Activated CD4-positive, alpha-beta T cell treated with anti-CD3 and anti-CD28 coated beads for 36 hours (primary cell): ENCODE measurements at places on chromosomes 5 and 9. TPM values are rescaled to one million over a fixed set of nuclear protein-coding genes. Genes with fewer than 3 reads are reported as not detected.

The ZNG1C gene
- 37.3 TPM for total RNA-seq

The IRX2 gene
- total RNA-seq, result not detected

The MYOT gene
- total RNA-seq, result not detected

The RPL12 gene
- 2,735 TPM for total RNA-seq

The ADAMTS13 gene
- 2.5 TPM for total RNA-seq

The CDC42SE2 gene
- 99.6 TPM for total RNA-seq

The NR2F1-AS1 gene
- total RNA-seq, result not detected

The IFNA13 gene
- not detected for total RNA-seq

DNA sequence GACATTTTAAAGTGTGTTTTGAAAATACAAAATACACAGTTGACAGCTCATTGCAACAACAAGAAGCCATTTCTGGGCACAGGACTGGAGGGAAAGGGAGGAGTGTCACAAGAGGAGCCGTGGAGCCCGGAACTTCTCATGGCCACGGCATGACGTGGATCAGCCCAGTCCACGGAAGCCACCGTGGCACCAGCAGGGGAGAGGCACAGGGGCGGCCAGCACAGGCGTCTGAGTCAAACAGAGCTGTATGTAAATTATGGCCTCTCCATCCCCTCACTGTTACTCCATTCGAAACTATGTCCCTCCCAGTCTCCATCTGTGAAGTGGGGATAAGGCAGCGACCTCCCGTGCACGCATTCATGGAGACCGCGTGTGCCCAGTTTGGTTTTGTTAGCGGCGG is 165.6 kb upstream of the IRX2 start:
- no peak overlapping the region for H3K27ac ChIP-seq
- no peaks in the 10 kb centered on the region for H3K4me1 ChIP-seq
- H3K27me3 ChIP-seq, result peaks cover 3% of the 10 kb centered on the region
- no peak overlapping the region for H3K4me3 ChIP-seq
- peaks cover 2% of the 10 kb centered on the region for H3K36me3 ChIP-seq

- H3K4me1 ChIP-seq, result no peaks in the 10 kb centered on the region
- DNase-seq, result no peak
- no peaks in the 10 kb centered on the region for H3K27me3 ChIP-seq
- no peak overlapping the region for H3K27ac ChIP-seq
- H3K36me3 ChIP-seq, result no peaks in the 10 kb centered on the region
- H3K4me3 ChIP-seq, result no peak overlapping the region
Measured at GRCh38 chr9:12194731-12195130, 498.5 kb upstream of the TYRP1 start.

GRCh38 chr5:66642538-66642937 is 46.3 kb downstream of the MAST4 start:
- H3K27ac ChIP-seq, result no peak overlapping the region
- no peak for DNase-seq
- no peak overlapping the region for H3K4me3 ChIP-seq
- H3K4me1 ChIP-seq, result no peaks in the 10 kb centered on the region

DNA sequence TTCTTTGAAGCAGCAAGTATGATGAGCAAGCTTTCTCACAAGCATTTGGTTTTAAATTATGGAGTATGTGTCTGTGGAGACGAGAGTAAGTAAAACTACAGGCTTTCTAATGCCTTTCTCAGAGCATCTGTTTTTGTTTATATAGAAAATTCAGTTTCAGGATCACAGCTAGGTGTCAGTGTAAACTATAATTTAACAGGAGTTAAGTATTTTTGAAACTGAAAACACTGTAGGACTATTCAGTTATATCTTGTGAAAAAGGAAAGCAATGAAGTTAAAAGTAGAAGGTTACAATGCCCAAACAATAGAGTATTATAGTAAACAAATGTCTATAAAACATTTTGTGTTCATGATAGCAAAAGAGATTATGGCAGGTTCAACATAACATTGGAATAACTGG is 88.6 kb downstream of the JAK2 start:
- H3K27ac ChIP-seq, result no peak overlapping the region
- H3K36me3 ChIP-seq, result peaks cover 42% of the 10 kb centered on the region

DNA sequence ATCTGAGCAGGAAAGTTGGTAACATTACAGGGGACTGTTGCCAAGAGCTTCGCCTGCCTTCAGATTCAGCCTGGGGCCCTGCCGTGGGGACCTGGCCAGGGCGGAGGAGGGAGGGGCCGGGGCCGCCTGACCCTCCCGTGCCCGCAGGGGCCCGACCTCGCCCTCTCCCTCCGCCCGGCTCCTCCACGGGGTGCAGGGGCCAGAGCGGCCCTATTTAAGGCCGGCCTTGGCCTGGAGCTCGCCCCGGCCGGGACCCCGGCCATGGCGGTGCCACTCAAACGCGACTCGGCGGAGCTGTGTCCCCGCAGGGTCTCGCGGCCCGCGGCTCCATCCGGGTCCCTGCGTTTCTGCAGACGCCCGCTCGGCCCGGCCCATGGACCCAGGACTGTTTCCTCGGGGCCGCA is 757 bp downstream of the TMEM250 start:
- peaks cover 10% of the 10 kb centered on the region for H3K36me3 ChIP-seq
- peak overlapping the region; percentile 77 for H3K4me3 ChIP-seq
- no peak for DNase-seq
- peak overlapping the region; percentile 83 for H3K27ac ChIP-seq
- peaks cover 27% of the 10 kb centered on the region for H3K4me1 ChIP-seq

GRCh38 chr9:96612966-96613589 is 6.6 kb downstream of the CDC14B start:
- H3K4me3 ChIP-seq, result no peak overlapping the region
- peaks cover 1% of the 10 kb centered on the region for H3K4me1 ChIP-seq
- H3K27ac ChIP-seq, result no peak overlapping the region

DNA sequence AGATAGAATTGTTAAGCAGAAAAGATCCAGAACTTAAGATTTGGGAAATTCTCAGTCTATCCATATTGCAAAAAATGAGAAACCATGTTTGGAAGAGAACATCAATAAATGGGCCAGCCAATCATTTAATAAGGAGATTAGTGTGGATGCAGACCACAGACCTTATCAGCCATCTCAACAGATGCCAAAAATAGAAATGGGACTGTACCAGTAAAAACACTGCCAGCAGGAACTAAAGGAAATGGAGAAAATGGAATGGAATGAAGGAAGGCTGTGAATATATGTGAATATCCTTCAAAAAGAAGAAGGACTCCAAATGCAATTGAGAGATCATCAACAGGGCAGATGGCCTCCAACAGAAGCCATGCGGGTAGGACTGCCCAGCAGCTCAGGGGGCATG is 52.7 kb upstream of the ZNF618 start:
- no peak overlapping the region for H3K27ac ChIP-seq
- no peak for DNase-seq
- H3K36me3 ChIP-seq, result no peaks in the 10 kb centered on the region
- H3K4me3 ChIP-seq, result no peak overlapping the region

DNA sequence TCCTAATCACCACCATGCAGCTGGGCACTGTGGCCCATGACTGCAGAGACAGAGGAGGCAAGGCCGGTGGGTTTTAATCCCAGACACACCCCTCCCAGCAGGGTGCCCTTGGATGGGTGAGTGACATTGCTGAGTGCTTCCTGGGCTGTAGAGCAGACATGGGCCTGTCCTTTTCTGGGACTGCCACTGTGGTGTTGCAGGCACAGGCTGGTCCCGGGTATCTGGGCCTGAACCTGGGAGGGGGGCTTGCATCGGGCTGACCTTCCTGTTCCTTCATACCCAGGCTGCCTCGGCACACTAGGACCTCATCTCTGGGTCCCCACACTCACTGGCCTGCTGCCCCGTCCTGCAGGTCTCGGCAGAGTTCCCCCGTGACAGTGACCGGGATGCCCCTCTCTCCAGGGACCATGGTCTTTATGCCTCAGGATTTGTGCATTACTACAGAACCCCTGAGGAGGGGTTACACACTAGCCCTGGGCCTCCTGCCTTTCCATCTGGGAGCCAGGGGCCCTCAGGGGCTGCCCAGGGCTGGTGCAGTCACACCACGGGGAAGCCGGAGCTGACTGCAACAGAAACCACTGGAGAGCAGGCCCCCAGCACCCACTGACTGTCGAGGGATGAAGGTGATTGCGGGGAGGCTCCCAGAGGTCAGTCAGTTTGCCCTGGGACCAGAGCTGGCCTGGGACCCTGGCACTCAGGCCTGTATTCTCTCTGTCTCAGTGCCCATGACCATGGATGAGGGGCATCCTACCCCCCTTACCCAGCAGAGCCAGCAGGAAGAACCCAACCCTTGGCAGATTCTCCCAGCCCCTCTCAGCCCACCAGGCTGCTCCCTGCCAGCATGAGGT is 8.9 kb upstream of the SLC25A48 start:
- H3K27ac ChIP-seq, result no peak overlapping the region
- H3K4me1 ChIP-seq, result no peaks in the 10 kb centered on the region
- no peak for DNase-seq
- H3K27me3 ChIP-seq, result peaks cover 16% of the 10 kb centered on the region
- no peaks in the 10 kb centered on the region for H3K36me3 ChIP-seq

GRCh38 chr5:135632798-135633197 is 54.0 kb upstream of the CXCL14 start:
- H3K4me3 ChIP-seq, result no peak overlapping the region
- DNase-seq, result no peak
- H3K4me1 ChIP-seq, result no peaks in the 10 kb centered on the region
- no peak overlapping the region for H3K27ac ChIP-seq
- peaks cover 13% of the 10 kb centered on the region for H3K27me3 ChIP-seq
- no peaks in the 10 kb centered on the region for H3K36me3 ChIP-seq

DNA sequence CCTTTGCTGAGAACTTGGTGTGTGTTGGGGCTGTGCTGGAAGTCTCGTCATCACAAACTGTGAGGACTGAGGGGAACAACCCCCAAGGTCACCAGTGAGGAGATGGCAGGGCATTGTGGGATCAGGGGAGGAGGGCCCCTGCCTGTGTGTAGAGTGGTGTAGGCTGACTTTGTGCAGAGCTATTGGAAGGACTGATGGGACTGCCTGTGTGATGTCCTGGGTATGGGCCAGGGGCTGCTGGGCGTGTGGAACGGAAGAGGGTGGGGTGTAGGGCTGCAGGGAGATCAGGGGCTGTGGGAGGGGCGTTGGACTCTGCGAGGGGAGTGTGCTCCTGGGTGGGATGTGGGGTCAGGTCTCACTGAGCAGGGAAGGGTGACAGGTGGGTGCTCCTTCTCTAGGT is 3.6 kb downstream of the WNK2 start:
- H3K27ac ChIP-seq, result no peak overlapping the region
- no peaks in the 10 kb centered on the region for H3K36me3 ChIP-seq
- H3K27me3 ChIP-seq, result peaks cover 13% of the 10 kb centered on the region
- no peak overlapping the region for H3K4me3 ChIP-seq
- DNase-seq, result no peak
- H3K4me1 ChIP-seq, result peaks cover 9% of the 10 kb centered on the region

GRCh38 chr5:172490514-172491461 is 36.5 kb upstream of the SH3PXD2B start:
- H3K27ac ChIP-seq, result no peak overlapping the region
- DNase-seq, result no peak
- H3K4me3 ChIP-seq, result no peak overlapping the region
- H3K36me3 ChIP-seq, result no peaks in the 10 kb centered on the region
- no peaks in the 10 kb centered on the region for H3K4me1 ChIP-seq
- no peaks in the 10 kb centered on the region for H3K27me3 ChIP-seq

DNA sequence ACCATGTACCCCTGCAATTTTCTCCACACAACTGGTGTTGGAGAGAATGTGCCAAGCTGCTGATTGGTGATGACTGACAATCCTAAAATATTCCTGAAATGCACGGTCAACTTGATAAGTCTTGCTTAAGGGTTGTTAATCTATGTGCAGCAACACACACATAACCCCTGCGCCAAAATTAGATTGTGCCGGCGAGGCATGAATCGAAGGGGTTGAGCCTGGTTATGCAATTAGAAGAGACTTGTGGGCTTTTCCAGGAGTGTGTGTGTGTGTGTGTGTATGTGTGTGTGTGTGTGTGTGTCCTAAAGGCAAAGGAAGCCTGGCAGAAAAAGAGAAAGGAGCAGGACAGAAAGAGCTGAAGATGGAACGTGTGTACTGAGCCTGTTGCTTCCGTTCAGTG is 22.3 kb downstream of the IRX2 start:
- H3K27ac ChIP-seq, result no peak overlapping the region
- H3K4me1 ChIP-seq, result no peaks in the 10 kb centered on the region
- H3K36me3 ChIP-seq, result no peaks in the 10 kb centered on the region
- H3K4me3 ChIP-seq, result no peak overlapping the region

GRCh38 chr9:15697446-15697851 is 144.6 kb downstream of the CCDC171 start:
- no peaks in the 10 kb centered on the region for H3K27me3 ChIP-seq
- no peak overlapping the region for H3K27ac ChIP-seq
- no peak overlapping the region for H3K4me3 ChIP-seq

GRCh38 chr9:120424248-120424647 is 155.7 kb downstream of the CDK5RAP2 start:
- H3K27me3 ChIP-seq, result no peaks in the 10 kb centered on the region
- peaks cover 33% of the 10 kb centered on the region for H3K36me3 ChIP-seq
- DNase-seq, result no peak

- H3K4me3 ChIP-seq, result no peak overlapping the region
- no peaks in the 10 kb centered on the region for H3K36me3 ChIP-seq
- no peak overlapping the region for H3K27ac ChIP-seq
- DNase-seq, result no peak
- H3K4me1 ChIP-seq, result peaks cover 18% of the 10 kb centered on the region
- no peaks in the 10 kb centered on the region for H3K27me3 ChIP-seq
Measured at GRCh38 chr5:68456756-68457217, 241.2 kb downstream of the PIK3R1 start.

- H3K36me3 ChIP-seq, result no peaks in the 10 kb centered on the region
- no peak overlapping the region for H3K27ac ChIP-seq
- H3K4me1 ChIP-seq, result no peaks in the 10 kb centered on the region
- H3K27me3 ChIP-seq, result no peaks in the 10 kb centered on the region
- no peak for DNase-seq
Measured at GRCh38 chr5:33494466-33494865, 53.7 kb downstream of the TARS1 start.

DNA sequence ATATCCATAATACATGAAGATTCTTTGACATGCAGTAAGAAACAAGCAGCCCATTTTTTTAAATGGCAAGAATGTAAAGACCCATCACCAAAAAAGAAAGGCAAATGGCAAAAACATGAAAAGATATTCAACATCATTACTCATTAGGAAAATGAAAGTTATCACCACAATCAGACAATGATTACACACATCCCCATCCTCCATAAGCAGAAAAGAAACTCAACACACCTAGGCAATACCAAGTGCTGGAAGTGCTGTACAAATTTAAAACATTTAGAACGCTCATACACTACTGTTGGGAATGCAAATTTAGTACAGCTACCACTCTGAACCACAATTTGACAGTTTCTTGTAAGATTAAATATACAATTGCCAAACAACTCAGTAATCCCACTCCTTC is 466.7 kb downstream of the ACTL7B start:
- no peak overlapping the region for H3K4me3 ChIP-seq
- peaks cover 3% of the 10 kb centered on the region for H3K27me3 ChIP-seq
- H3K27ac ChIP-seq, result no peak overlapping the region

- H3K27me3 ChIP-seq, result no peaks in the 10 kb centered on the region
- H3K27ac ChIP-seq, result no peak overlapping the region
- peaks cover 24% of the 10 kb centered on the region for H3K36me3 ChIP-seq
- no peak for DNase-seq
Measured at GRCh38 chr9:127520941-127521918, 69.9 kb downstream of the LRSAM1 start.

GRCh38 chr9:6073731-6074130 is 58.3 kb upstream of the RANBP6 start:
- H3K4me3 ChIP-seq, result no peak overlapping the region
- H3K4me1 ChIP-seq, result peaks cover 18% of the 10 kb centered on the region
- no peak for DNase-seq
- H3K27ac ChIP-seq, result no peak overlapping the region

GRCh38 chr5:126031989-126032716 is 391.1 kb upstream of the GRAMD2B start:
- H3K4me3 ChIP-seq, result no peak overlapping the region
- DNase-seq, result no peak
- H3K27me3 ChIP-seq, result no peaks in the 10 kb centered on the region
- H3K36me3 ChIP-seq, result no peaks in the 10 kb centered on the region
- H3K4me1 ChIP-seq, result no peaks in the 10 kb centered on the region
